ENCODE measurements at places on chromosomes 7 and 10. TPM values are rescaled to one million over a fixed set of nuclear protein-coding genes. Genes with fewer than 3 reads are reported as not detected.

GRCh38 chr10:49577182-49577925 is 32.8 kb upstream of the SLC18A3 start:
- H3K36me3 ChIP-seq: no peaks in the 10 kb centered on the region
- no peak overlapping the region for H3K27ac ChIP-seq
- DNase-seq: no peak
- H3K4me3 ChIP-seq: no peak overlapping the region

DNA sequence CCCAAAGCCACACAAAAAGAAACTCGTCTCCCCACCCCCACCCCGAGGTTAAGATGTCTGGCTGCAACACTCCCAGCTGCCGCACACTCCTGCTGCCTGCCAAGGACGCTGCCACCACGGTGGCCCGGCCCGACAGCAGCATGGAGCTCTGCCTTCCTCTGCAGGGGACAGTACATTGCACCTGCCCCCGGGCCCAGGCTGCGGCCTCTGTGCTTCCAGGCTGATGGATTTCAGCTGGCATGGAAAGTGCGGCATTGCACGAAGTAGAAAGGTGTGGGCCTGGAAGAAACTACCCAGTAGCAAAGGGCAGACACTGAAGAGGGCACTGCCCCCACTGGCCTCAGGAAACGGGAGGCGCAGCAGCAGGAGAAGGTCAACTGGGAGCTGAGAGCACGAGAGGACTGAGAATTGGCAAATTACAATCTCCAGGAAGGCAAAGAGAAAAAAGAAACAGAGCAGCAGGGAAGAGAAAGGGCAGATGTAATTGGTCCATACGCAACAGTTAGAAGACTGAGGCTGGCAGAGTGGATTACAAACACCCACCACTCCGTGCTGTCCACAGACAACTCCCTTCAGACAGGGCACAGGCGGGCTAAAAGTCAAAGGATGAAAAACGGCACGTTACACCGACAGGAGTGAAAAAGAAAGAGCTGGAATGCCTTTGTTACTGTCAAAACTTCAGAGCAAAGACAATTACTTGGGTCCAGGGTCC is 117.1 kb upstream of the DIP2C start:
- H3K27ac ChIP-seq: no peak overlapping the region
- peaks cover 5% of the 10 kb centered on the region for H3K36me3 ChIP-seq
- H3K4me3 ChIP-seq: no peak overlapping the region
- DNase-seq: no peak
- H3K4me1 ChIP-seq: no peaks in the 10 kb centered on the region
- no peaks in the 10 kb centered on the region for H3K27me3 ChIP-seq

The GIMAP8 gene
- 3.7 TPM for total RNA-seq

GRCh38 chr7:114972567-114972966 is 50.7 kb downstream of the MDFIC start:
- no peaks in the 10 kb centered on the region for H3K27me3 ChIP-seq
- H3K4me3 ChIP-seq: no peak overlapping the region
- H3K36me3 ChIP-seq: no peaks in the 10 kb centered on the region
- no peak for DNase-seq
- no peak overlapping the region for H3K27ac ChIP-seq

DNA sequence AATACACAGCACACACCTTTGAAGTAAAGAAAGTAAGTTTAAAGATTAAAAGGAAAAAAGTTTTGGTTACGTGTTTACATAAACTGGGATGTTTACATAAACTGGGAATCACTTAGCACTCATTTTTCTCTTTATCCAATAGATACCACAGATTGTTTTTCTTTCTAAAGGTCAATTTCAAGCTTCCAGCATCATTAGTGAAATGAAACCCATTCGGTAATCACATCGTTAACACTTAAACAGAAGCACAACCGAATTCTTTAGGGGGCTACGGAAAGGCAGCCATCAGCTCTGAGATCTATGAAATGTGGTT is 1.1 kb downstream of the ODAD2 start:
- peak overlapping the region; percentile 70 for H3K4me3 ChIP-seq
- no peak for DNase-seq
- H3K27ac ChIP-seq: no peak overlapping the region
- no peaks in the 10 kb centered on the region for H3K27me3 ChIP-seq
- H3K36me3 ChIP-seq: no peaks in the 10 kb centered on the region

The ARHGEF5 gene
- 18.4 TPM for total RNA-seq

The GIMAP2 gene
- 1.7 TPM for total RNA-seq

DNA sequence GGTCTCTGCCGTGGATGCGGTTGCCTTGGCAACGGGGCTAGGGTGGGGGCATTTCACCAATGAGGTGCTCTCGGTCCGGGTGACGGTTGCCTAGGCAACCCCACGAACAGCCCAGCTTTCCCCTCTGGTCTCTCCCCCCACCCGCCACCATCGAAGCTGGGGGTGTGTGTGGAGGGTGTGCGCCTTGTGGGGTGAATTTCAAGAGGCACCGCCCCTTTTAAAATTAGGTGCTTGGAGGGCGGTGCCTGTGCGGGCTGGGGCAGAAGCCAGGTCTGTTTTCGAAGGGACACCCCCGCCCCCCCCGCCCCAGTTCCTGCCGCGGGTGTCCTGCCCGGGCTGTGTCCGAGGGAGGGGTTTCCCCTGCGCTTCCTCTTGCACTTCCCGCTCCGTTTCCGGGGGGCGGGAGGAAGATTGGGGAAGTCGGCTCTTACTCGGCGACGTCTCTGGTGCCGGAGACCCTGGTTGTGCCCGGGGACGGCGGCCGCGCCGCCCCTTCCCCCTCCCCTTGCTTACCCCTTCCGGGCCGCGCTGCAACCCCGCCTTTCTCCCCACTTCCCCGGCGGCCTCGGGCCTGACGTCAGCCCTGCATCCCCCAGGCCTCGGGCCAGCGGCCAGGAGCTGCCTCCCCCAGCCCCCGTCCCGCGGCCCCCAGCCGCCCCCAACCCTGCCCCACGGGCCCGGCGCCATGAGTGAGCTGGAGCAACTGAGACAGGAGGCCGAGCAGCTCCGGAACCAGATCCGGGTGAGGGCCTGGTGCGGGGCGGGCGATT is 2.2 kb downstream of the GNB2 start:
- DNase-seq: peak; percentile 79
- peak overlapping the region; percentile 36 for H3K27ac ChIP-seq
- H3K36me3 ChIP-seq: peaks cover 3% of the 10 kb centered on the region
- no peaks in the 10 kb centered on the region for H3K4me1 ChIP-seq
- H3K27me3 ChIP-seq: no peaks in the 10 kb centered on the region
- H3K4me3 ChIP-seq: peak overlapping the region; percentile 91

The FAM25A gene
- total RNA-seq: not detected

DNA sequence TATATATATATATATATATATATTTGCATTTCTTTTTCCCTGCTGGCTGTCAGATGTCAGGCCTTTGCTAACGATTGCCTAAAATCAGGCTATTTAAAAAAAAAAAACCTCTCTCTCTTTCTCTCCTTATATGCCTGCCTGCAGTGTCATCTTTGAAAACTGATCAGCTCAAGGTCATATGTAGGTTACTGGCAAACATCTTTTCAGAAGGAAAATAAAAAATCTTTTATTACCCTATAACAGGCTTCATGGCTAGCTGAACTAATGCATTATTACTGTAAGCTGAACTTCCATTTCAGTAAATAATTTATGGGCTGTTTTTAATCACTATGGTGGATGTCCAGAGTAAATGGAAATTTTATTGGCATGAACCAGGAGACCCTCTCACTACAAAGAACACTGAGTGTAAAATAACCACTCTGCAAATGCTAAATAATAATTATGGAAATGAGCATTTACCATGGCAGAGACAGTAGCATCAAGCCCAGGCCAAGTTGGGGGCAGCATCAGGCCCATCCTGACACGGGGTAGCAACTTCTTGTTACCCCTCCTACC is 29.3 kb downstream of the HSPA12A start:
- no peaks in the 10 kb centered on the region for H3K27me3 ChIP-seq
- H3K4me3 ChIP-seq: no peak overlapping the region
- DNase-seq: no peak
- no peaks in the 10 kb centered on the region for H3K36me3 ChIP-seq

DNA sequence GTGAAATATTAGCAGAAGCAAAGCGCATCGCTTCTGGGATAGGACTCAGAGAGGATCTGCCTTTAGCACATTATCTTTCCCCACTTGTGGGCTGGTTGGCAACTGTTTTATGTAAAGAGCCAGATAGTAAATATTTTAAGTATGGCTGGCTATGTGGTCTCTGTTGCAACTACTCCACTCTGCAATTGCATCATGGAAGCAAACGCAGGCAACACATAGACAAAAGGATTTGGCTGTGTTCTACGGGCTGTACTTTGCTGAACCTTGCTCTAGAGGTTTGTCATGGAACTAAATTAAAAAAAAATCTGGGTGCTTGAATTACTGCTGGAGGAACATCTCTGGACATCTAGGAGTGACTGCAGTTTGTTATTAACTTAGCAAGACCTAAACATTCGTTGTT is 307.8 kb upstream of the TPK1 start:
- DNase-seq: no peak
- H3K36me3 ChIP-seq: no peaks in the 10 kb centered on the region
- H3K4me1 ChIP-seq: no peaks in the 10 kb centered on the region
- H3K27me3 ChIP-seq: no peaks in the 10 kb centered on the region

DNA sequence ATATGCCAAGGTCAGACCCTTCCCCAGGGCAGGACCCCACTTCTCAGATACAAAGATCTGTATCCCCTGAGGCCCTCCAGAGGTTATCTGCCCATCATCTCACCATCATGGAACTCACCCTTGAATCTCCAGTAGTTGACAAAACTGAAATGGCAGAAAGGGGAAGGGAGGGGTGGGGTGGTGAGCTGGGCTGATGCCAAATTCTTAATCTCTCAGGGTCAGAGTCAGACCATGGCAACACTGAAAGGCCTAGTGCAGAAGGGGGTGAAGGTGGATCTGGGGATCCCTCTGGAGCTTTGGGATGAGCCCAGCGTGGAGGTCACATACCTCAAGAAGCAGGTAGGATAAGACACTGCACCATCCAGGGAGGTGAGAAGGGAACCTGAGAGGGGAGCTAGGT is 3.1 kb downstream of the CNPY4 start:
- H3K36me3 ChIP-seq: no peaks in the 10 kb centered on the region
- H3K4me3 ChIP-seq: no peak overlapping the region
- no peaks in the 10 kb centered on the region for H3K27me3 ChIP-seq
- no peaks in the 10 kb centered on the region for H3K4me1 ChIP-seq
- no peak overlapping the region for H3K27ac ChIP-seq

- no peak overlapping the region for H3K4me3 ChIP-seq
- H3K36me3 ChIP-seq: no peaks in the 10 kb centered on the region
- no peak for DNase-seq
- H3K4me1 ChIP-seq: no peaks in the 10 kb centered on the region
- H3K27ac ChIP-seq: no peak overlapping the region
Measured at GRCh38 chr7:12322903-12323300, 80.8 kb downstream of the VWDE start.

The CH25H gene
- total RNA-seq: 0.70 TPM

The CCAR1 gene
- 29.0 TPM for total RNA-seq

GRCh38 chr7:134395604-134396003 is 63.3 kb downstream of the AKR1B1 start:
- no peak overlapping the region for H3K4me3 ChIP-seq
- H3K4me1 ChIP-seq: no peaks in the 10 kb centered on the region
- H3K27ac ChIP-seq: no peak overlapping the region
- H3K27me3 ChIP-seq: no peaks in the 10 kb centered on the region
- no peak for DNase-seq
- H3K36me3 ChIP-seq: no peaks in the 10 kb centered on the region

DNA sequence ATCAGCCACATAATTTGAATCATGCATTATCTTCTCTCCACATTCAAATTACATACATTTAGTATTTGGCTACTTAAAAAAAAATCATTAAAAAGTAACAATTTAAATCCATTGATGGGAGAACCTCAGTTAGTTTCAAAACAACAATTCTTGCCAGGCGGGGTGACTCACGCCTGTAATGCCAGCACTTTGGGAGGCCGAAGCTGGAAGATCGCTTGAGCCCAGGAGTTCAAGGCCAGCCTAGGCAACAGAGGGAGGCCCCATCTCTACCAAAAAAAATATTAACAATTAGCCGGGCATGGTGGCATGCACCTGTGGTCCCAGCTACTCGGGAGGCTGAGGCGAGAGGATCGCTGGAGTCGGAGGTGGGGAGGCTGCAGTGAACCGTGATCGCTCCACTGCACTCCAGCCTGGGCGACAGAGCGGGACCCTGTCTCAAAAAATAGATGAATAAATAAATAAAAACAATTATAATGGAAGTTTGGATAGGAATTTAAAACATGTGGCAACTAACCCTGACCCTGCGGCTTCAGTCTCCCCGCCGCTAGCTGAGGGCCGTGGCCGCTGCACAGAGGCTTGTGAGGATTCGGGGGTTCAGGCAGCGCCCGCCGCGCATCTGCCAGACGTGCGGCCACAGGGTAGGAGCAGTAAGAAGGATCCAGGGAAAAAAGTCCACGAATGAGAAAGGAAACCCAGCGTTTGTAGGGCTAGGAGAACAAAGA is 1.1 kb upstream of the CSGALNACT2 start:
- H3K4me1 ChIP-seq: no peaks in the 10 kb centered on the region
- H3K4me3 ChIP-seq: peak overlapping the region; percentile 89
- H3K36me3 ChIP-seq: no peaks in the 10 kb centered on the region

DNA sequence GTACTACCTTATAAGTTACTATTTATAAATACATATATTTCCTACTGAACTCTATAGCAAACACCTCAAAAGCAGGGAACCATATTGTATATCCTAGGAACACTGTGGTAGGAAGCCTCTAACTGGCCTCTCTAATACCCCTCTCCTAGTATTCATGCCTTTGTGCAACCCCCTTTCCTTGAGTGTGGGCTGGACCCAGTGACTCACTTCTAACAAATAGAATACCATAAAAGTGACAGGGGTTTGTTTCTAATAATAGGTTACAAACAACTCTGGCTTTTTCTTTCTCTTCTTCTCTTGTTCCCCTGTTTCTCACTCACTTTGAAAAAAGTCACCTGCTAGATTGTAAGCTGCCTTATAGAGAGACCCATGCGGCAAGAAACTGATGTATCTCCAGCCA is 51.6 kb upstream of the MACC1 start:
- no peaks in the 10 kb centered on the region for H3K4me1 ChIP-seq
- H3K4me3 ChIP-seq: no peak overlapping the region
- H3K36me3 ChIP-seq: no peaks in the 10 kb centered on the region
- no peak for DNase-seq

DNA sequence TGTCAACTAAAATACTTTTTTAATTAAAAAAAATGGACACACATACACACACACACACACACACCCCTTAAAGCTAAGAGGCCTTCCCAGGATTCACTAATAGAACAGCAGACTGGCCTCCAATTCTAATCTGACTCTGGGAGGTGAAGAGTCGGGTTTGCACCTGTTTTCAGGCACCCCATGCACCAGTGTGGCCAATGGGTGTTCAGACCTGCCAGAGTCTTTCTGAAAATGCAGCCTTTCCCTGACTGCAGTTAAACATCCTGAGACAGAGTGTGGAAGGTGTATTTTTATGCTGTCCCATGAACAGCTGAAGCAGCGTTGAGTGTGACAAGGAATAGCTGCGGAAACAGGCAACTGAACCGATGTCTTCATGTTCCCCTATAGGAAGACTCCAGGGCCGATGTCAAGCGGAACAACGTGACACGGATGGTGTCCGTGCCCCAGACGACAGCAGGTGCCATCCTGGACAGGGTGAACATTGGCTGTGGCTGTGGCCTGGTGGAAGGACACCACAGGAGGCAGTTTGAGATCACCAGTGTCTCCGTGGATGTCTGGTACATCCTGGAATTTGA is 74.6 kb upstream of the LYZL2 start:
- no peak for DNase-seq
- H3K27ac ChIP-seq: no peak overlapping the region
- H3K36me3 ChIP-seq: no peaks in the 10 kb centered on the region
- H3K4me1 ChIP-seq: no peaks in the 10 kb centered on the region
- H3K27me3 ChIP-seq: no peaks in the 10 kb centered on the region

All from pancreas (tissue), 10 donors.